CD4-positive, alpha-beta T cell treated with Interferon gamma for 1 hour (primary cell): ENCODE measurements at places on chromosomes 5 and 9.
A peak's percentile ranks its signal among the peaks of the same experiment; 100 is the strongest.

GRCh38 chr9:115137526-115137925, 19.6 kb upstream of the TNC start:
- no peak for DNase-seq

GRCh38 chr5:124902097-124902821, 155.8 kb upstream of the ZNF608 start:
- peak; percentile 53 for DNase-seq

DNA sequence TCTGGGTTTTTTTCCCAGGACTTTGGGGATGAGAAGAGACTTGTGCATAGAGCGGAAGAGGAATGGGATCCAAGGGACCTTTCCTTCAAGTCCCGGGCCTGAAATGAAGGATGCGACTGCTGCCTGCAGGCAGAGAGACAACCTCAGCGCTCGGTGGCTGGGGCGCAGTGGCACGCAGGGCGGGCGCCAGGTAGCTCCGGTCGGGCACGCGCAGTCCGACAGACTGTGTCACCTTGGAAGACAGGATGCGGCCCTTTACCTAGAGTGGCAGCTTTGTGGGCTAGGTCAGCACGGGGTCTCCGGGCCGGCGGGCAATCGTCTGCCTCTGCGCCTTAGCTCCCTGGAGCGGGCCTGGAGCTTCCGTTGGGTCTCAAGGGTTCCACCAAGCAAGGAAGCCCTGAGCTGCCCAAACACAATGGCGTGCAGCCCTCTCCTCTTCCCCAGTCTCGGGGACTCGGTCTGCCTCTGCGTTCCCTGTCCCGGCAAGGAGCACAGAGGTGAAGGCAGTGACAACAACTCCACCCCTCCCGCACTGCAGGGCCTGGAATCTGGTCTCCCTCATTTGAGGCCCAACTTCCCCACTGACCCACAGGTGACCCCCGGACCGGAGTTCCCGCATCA, 6.0 kb downstream of the BARX1 start:
- no peak for DNase-seq

- DNase-seq = no peak
These were observed 19.5 kb upstream of the CRB2 start for GRCh38 chr9:123336449-123336848.

DNA sequence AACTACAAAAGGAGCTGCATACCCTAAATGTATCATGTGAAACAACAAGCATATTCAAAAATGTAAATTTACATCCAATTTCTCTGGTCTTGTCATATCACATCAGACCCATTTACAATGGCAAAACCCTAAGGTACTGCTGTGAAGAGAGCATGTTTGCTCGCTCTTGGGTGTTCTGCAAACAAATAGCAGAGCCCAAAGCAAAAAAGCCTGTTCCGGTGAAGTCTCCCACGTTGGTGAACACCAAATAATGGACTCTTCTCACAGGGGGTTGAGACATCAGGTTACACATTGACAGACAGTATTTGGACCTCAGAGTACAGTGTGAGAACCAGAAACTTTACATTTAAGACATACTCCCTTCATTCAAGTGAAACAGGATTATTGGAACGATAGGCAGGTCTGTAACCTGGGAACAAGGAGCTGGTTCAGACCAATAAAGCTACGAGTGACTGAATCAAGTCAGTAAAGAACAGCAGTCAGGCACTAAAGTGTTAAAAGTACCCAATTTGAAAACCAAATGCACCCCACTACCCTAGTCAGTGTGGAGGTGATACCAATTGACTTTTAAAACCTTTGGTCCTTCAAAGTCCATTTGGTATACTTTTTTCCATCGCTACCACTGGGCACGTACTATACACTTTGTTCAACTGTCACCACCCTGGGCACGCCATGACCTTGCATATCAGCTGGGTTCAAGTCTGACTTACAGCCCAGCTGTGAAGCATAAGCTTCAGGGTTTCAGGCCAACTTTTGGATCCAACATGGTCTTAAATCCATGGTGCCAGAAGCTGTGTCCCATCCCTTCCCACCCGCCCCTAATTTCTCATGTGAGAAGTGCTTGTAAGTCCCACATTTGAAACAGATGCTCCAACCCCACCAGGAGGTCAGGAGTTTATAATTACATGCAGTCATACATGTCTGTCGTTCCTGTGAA, 36.4 kb downstream of the ETF1 start:
- DNase-seq = no peak

DNA sequence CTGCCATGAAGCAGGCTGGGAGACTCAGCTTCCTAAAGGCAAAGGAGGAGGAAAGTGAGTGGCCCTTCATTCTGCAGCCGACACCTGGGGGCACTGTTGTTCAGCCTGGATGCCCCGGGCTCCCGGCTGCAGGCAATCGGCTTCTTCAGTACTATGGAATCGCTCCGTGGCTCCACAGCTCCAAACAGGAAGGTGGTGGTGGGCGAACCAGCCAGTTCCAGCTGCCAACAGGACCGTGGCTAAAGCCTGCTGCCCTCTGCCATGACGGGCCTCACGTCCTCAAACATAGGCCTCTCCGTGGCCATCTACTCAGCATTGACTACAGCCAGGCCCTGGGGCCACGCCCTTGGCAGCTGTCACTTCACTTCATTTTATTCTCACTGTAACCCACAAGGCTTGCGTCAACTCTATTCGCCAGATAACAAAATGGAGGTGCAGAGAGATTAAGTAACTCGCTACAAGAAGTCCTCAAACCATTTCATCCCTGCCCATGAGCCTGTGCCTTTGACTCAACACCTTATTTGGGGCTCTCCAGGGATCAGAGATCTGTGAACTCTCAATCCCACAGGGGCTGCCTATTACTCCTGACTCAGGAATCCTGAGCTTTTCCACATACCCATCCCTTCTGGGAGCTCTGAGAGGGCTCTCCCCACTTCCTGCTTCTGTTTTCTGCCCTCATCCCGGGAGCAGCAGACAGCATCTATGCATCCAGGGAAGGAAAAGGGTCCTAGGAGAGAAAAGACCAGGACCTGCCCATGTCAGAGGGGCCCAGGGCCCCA, 38.0 kb downstream of the PAX5 start:
- peak; percentile 39 for DNase-seq

- no peak for DNase-seq
These were observed 30.2 kb downstream of the BRINP1 start for GRCh38 chr9:119339056-119339455.

DNA sequence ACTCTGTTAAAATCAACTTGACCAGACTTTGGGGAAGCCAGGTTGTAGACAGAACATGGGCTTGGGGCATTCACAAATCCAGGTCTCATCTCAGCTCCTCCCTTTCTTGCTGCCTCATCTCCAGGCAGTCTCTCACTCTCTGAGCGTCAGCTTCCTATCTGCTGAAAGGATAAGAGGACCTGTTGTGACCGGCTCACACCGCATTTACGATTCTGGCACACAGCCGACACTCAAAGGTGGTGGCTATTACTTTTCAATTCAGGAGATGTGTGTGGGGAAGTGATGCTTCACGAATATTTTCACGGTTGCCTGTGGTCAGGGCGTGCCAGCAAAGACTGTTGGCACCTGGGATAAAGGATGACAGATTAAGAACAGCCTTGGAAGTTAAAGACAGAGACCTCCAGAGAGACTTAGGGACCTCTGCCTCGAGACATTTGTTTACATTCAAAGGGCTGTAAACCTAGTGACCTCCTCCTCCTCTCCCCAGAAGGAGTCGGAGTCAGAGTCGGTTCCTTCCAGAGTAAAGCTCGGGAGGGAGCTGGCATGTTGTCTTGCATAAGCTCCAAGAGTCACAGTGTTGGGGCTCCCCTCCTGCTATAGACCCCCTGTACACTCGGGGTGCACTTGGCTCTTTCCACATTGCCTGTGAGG, 83.2 kb downstream of the AK8 start:
- DNase-seq = no peak

DNA sequence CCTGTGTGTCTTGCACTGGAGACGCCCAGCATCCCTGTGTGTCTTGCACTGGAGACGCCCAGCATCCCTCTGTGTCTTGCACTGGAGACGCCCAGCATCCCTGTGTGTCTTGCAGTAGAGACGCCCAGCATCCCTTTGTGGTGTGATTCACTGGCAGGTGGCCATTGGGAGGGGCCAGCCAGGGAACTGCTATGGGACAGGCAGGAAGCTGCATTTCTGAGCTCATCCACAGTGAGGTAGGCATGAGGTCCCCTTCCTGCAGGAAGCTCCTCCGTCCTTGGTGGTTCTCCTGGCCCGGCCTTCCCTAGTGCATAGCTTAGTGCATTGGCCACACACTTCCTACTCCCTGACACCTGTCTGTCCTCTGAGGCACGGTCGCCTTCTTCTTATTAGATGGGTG, 43.5 kb downstream of the IRX1 start:
- no peak for DNase-seq

GRCh38 chr5:134604908-134605307, 27.7 kb downstream of the SAR1B start:
- DNase-seq = no peak

GRCh38 chr9:126534431-126535186, 79.1 kb upstream of the LMX1B start:
- no peak for DNase-seq
